ENCODE measurements at places on chromosomes 1 and 21.

- no peak for DNase-seq
Measured at GRCh38 chr1:221824025-221824424, 82.1 kb upstream of the DUSP10 start.

DNA sequence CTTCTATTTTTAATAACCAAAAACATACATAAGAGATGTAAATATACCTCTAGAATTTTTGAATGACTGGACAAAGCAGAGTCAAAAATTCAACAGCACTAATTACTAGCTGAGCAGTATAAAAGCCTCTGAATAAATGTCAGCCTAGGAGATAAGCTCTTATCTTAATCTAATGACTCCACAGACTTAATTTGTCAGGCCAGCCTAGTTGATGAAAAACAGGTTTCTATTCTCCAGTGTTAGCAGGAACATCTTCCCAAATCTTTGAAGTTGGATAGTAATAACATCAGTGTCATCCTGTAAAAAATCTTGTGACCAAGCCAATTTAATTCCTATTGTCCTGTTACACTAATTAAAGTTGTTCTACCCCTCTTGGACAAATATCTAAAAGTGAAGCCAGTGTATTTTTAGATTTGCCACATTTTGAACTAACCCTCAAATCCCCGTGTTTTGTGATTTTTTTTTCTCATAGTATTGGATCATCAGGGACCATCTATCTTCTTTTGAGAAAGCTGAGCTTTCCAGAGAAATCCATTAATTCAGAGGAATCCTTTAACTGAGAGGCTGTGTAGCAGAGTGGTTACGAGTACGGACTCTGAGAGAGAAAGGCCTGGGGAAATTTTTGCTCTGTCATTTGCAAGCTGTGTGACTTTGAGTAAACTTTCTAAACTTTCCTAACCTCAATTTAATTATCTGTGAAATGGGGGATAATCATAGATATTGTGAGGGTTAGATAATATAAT is 41.2 kb downstream of the LMO4 start:
- DNase-seq: no peak

DNA sequence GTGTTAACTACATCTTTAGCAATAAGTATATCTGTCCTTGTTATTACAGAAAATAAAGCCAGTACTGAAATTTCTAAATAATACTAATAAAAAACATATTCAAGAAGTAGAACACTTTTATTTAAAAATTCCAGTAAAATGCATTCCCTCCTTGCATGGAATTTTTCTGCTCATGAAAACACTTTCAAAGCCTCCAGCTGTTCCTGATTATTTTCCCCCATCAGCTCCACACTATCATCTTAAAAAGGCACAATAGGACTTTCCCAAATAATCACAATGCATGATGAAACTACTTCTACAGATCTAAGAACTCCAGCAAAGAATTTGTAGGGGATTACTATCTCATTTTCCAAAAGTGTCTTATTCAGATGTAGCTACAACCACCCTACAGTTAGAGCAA is 162.6 kb upstream of the USP25 start:
- no peak for DNase-seq

GRCh38 chr1:112358798-112359408 is 37.1 kb upstream of the CTTNBP2NL start:
- peak; percentile 51 for DNase-seq

DNA sequence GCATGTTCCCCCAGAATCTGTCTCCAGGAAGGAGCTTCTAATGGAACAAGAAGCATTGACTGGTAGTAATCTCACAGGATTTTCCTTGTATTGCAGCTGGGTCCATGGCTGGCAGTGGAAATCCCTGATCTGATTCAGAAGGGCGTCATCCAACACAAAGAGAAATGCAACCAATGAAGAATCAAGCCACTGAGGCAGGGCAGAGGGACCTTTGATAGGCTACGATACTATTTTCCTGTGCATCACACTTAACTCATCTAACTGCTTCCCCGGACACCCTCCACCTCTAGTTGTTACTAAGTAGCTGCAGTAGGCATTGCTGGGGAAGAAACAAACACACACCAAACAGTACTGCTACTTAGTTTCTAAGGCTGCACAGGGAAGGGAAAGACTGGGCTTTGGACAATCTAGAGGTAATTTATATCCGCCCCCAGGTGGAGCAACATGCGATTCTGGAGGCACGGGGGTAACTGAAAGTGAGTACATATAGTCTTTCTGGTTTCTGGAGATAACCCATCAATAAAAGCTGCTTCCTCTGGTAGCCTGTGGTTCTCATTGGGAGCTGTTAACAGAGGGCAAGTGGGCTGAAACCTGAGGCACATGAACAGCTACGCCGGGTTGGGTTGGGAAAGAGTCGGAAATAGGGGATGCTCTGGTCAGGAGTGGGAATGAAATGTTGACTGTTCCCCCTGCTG is 837 bp upstream of the USP21 start:
- DNase-seq: no peak

GRCh38 chr1:195326325-195326724 is 1281.9 kb downstream of the KCNT2 start:
- DNase-seq: no peak

DNA sequence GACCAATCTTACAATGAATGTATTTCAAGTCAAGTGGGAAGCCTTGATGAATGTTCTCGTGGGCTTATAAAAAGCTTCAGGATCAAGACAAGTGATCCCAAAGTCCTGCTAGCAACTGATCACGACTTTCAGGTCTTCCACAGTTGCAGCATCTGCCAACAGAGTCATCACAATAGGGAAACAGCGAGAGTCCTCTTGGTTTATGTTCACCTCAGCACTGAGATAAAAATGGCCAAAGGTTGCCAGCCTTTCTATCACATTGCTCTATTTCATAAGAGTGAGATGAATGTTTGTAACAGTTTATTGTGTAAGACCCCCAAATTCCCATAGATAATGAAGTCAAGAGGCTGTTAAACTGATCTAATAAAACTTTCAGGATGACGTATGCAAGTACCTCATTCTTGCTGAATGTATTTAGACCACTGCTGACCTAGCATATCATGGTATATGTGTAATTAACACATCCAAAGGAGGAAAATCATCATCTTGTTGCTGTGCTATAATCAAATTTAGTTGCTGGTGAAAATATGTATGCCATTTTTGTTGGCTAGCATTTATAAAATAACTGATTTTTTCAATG is 150.6 kb downstream of the TGFBR3 start:
- no peak for DNase-seq

DNA sequence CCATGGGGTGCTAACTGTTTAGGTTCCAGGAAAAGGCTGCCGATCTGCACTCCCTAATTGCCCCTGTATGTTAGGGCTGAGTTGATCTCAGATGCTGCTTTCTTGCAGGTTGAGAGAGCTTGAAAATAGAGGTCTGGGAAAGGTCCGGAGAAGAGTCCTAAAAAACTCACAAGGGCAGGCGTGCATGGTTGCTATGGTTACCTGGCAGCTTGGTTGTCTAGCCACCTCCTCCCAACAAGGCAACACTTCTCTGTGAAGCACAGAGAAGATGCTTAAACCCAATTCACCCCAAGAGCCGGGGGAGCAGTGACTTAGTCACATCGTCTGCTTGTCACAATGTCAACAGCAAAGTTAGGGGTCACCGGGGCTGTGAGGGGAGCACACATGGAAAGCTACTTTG is 31.0 kb upstream of the LRRC52 start:
- DNase-seq: no peak

DNA sequence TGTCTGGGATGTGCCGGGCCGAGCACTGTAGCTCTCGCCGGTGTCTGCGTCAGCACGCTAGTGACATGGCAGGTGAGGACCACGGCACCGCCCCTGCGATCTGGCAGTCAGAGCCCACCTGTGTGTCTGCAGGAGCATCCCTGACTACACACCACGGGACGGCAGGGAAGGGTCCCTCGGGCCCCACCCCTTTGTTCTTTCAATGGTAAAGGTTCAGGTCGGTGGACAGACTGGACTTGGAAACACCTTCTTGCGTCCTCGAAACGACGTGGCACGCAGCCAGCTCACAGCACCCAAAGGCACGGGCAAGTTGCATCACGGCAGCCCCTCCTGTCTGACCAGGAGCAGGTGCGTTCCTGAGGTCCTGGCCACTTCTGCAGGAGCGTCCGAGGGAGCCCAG is 3.7 kb upstream of the SAMD11 start:
- DNase-seq: no peak

GRCh38 chr1:166605137-166605536 is 234.1 kb upstream of the POGK start:
- no peak for DNase-seq

DNA sequence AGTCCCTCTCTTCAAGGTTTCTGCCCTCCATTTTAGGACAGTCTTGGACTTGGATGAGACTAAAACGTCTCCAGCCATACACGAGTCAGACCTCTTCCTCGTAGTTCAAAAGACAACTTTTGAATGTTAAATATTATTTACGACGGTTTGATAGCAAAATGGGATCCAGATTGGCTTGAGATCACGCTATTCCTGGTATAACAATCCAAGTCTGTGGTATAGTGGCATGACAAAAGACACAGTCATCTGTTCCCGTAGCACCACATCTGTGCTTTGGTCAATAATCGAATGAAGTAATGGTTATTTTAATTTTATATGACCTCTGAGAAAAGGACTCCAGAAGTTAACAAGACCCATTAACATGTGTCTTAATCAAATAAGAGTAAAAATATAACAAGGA is 7.0 kb downstream of the PCP4 start:
- no peak for DNase-seq

GRCh38 chr1:228515200-228515834 is 28.1 kb downstream of the RNF187 start:
- DNase-seq: peak; percentile 61

DNA sequence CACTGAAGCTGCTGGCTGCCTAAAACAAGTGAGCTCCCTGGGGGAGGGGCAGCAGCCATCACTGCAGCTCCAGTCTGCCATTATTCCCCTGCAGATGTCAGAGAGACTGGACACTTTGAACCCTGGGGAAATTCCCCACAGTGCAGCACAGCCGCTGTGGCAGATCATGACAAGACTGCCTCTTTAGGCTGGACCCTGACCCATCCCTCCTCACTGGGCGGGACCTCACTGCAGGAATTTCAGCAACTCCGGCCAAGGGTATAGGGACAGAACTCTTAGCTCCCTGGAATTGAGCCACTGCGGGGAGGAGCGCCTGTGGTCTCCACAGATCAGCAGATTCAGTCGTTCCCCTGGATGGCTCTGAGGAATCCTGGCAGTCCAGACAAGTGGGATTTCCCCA is 964.6 kb downstream of the BRINP3 start:
- no peak for DNase-seq

DNA sequence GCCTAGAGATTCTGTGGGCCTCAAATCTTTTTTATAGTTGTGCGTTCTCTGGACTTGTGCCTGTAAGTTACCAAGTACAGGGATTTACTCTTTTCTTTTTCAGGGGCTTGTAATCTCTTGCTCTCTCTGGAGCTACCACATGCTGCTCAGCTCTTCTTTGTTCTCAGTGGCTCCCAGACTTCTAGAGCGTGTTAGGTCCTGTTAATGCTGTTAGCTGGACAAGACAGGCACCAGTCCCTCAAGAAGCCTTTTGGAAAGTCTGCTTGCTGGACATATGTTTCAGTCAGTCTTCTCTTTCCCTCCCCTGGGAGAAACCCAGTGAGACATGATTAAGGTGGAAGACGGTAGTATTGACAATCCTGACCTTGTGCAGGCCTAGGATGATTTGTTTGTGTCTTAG is 29.4 kb downstream of the KCNK2 start:
- no peak for DNase-seq
